Stimulated activated CD4-positive, alpha-beta T cell treated with anti-CD3 and anti-CD28 coated beads, TNF-alpha, amount 100 ng/mL, for 48 hours (primary cell): ENCODE measurements at places on chromosomes 5 and 9.

DNA sequence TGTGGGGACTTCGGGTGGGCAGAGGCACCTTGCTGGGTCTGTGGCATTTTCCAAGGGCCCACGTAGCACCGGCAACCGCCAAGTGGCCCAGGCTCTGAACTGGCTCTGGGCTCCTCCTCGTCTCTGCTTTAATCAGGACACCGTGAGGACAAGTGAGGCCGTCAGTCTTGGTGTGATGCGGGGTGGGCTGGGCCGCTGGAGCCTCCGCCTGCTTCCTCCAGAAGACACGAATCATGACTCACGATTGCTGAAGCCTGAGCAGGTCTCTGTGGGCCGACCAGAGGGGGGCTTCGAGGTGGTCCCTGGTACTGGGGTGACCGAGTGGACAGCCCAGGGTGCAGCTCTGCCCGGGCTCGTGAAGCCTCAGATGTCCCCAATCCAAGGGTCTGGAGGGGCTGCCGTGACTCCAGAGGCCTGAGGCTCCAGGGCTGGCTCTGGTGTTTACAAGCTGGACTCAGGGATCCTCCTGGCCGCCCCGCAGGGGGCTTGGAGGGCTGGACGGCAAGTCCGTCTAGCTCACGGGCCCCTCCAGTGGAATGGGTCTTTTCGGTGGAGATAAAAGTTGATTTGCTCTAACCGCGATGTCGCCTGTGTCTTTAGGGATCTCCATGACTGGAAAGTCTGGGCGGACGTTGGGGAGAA lies 5.8 kb downstream of the DPP7 start:
- no peak for DNase-seq

- DNase-seq, result no peak
Observed at GRCh38 chr5:174242573-174242972, 197.1 kb downstream of the NSG2 start.

DNA sequence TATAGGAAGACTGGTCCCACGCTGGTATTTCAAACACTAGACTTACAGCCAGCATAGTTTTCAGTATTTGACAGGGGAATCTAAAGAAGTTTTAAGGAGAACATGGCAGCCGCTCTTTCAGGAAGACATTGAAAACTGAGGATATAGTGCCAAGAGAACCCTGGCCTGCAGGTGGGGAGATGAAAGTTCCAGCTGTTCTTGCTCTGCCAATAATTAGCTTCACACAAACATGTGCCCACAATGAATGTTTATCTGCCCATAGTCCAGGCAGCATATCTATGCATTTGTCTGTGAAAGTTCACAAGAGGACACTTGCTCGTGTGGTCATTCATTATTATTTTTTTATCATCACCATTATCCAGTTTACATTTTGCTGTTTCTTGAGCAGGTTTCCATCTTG lies 47.6 kb upstream of the AGXT2 start:
- no peak for DNase-seq

DNA sequence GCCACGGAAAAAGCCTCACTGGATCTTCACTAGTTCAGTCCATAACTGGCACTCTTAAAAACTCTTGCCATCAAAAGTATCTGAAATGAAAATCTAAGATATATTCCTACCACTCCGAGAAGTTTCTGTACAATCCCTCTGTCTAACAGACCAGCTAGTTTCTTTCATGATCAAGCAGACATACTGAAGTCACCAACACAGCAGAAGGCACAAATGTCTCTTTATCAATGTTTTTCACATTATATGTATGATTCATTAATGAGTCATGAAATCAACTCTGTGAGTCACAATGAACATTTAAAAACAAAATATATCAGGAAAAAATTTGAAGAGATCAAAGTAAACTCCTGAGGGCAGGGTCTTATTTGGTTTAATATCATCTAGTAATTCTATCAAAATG lies 50.8 kb downstream of the F2R start:
- no peak for DNase-seq

DNA sequence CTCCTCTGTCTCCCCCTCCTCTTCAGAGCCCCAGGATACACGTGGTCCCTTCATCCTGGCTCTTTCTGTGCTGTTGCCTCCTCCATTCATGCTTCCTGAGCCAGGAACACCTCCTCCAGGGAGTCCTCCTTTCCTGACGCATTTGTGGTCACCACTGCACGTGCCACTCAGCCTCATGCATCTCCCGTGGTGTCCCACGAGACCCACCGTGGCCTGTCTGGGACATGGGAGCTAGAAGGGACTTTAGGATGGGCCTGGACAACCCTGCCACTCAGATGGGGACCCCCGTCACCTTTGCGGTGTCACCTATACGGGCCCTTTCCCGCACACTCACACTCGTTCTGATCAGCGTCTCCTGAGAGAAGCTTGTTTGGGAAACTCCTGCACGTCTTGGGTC lies 6.7 kb downstream of the GLIPR2 start:
- DNase-seq, result no peak

GRCh38 chr5:53303105-53303504 lies 177.3 kb upstream of the FST start:
- DNase-seq, result no peak

GRCh38 chr5:150562832-150563231 lies 54.9 kb downstream of the NDST1 start:
- DNase-seq, result peak; percentile 29

- no peak for DNase-seq
Observed at GRCh38 chr9:124358631-124359030, 56.6 kb downstream of the PSMB7 start.
